ENCODE measurements at places on chromosomes 16 and 17. TPM values are rescaled to one million over a fixed set of nuclear protein-coding genes. Genes with fewer than 3 reads are reported as not detected.

Gene TELO2
- total RNA-seq, result 13.8 TPM

Gene MYH1
- total RNA-seq, result not detected

Gene CIITA
- 0.25 TPM for total RNA-seq

Gene CD300LB
- total RNA-seq, result under 0.01 TPM

Gene MGAT5B
- total RNA-seq, result 24.8 TPM

Gene HSPB9
- total RNA-seq, result not detected

Gene PIK3R5
- total RNA-seq, result 0.49 TPM

Gene KRTAP4-2
- not detected for total RNA-seq

Gene PRAC1
- total RNA-seq, result not detected

Gene TBC1D3L
- total RNA-seq, result 3.9 TPM

Gene GP1BA
- total RNA-seq, result not detected

Gene TP53TG3C
- total RNA-seq, result not detected
